ENCODE measurements at places on chromosomes 7 and 10.

GRCh38 chr10:113044016-113044755, 94.1 kb downstream of the TCF7L2 start:
- DNase-seq = no peak

- no peak for DNase-seq
Observed at GRCh38 chr10:27253576-27253975, 13.0 kb upstream of the ACBD5 start.

DNA sequence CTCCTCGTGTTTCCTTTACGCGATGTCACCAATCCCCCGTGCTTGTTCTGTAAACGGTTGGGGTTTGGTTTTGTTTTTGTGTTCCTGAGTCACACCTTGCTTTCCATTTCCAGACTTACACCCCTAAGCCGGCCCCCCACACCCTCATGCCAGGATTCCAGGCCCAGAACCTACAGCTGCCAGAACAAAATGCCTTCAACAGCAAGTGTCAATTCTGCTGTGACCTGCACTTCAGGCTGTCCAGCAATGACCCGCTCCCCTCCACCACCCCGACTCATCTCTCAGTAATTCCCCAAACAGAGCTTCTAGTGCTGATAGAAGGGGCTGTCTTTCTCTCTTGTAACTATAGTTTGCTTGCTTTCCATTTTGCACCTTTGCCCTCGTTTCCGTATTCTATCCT, 722.1 kb upstream of the CELF2 start:
- no peak for DNase-seq

GRCh38 chr7:17844514-17845196, 95.6 kb downstream of the SNX13 start:
- no peak for DNase-seq

DNA sequence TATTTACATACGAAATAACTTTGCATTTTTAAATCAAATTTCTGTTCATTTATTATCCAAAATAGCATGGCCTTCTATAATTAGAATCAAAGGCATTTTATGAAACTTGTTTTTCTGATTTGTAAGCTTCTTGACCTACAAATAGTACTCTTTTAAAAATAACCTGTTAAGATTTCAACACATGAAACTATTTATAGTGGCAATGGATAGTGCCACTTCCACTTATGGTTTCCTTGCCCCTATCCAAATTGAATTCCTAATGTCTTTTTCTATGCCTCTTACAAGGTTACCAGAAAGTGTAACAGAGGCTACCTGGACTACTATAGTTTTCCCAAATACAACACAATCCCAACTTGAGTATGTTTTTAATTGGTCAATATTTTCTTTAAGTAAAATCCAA, 263.5 kb downstream of the SEMA3D start:
- no peak for DNase-seq
